ENCODE measurements at places on chromosomes 1 and 21. TPM values are rescaled to one million over a fixed set of nuclear protein-coding genes. Genes with fewer than 3 reads are reported as not detected.

GRCh38 chr1:81695741-81696140, 105.0 kb upstream of the ADGRL2 start:
- DNase-seq: peak; percentile 69

CHIA gene
- polyA plus RNA-seq: not detected

GRCh38 chr1:38296047-38296446, 249.5 kb upstream of the POU3F1 start:
- DNase-seq: no peak

HPDL gene
- 2.1 TPM for polyA plus RNA-seq

DNA sequence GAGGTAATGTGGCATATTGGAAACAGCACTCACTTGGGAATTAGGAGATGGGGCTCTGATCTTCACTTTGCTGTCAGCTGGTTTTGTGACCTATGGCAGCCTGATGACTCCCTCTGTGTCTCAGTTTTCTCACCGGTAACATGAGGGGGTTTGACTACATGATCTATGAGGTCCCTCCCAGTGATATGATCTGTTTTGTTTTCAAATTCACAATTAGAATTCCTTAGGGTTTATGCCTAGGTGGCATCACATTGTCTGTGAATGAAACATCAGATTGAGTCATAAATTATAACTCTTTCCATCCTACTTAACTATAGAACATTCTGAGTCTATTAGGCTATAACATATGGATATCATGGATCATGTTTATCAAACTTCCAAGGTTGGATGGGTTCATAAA, 386.6 kb downstream of the PTBP2 start:
- no peak for DNase-seq

DNA sequence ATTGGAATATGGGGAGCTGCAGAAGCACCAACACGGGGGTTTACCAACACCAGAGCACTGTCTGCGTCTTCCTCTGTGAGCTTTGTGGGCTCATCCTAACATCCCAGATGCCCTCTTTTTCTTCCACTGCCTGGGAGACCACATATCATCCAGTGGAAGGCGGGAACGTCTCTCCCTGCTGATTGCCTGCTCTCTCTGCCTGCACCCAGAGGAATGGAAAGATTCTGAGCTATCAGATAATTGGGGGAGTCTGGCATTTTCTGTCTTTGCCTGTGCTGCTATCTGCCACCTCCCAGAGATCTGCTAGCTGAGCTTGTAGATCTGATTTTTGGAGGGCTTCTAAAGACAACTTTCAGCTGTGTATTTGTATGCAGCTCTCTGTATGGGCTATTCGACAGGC, 166.2 kb upstream of the PLXNA2 start:
- DNase-seq: no peak

KRTAP21-2 gene
- polyA plus RNA-seq: not detected

- DNase-seq: no peak
Observed at GRCh38 chr1:59027177-59027576, 243.3 kb upstream of the JUN start.

GRCh38 chr1:108064255-108064654, 99.3 kb upstream of the VAV3 start:
- DNase-seq: no peak

ZFP69 gene
- polyA plus RNA-seq: 4.3 TPM

GRCh38 chr1:70554341-70554740, 143.3 kb downstream of the CTH start:
- peak; percentile 14 for DNase-seq

GRCh38 chr1:175138579-175138978, 54.0 kb downstream of the KIAA0040 start:
- no peak for DNase-seq

DNA sequence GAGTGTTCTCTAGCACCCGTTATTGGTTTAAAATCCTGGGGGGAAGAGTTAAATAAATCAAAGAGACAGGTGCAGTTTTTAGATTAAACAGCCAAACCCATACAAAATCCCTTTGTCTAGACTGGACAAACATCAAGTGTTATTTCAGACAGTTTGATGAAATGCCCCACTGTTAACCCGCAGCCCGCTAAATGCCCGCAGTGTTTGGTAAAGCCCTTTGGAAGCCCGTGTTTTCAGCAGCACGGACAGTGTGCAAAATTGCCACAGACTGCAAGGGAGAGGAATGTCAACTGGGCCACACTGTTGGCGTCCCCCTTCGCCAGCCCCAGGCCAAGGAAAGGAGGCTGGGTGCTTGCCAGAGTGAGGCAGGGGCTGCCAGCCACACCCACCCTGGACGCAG, 26.6 kb downstream of the AJAP1 start:
- no peak for DNase-seq

TRAF3IP3 gene
- 17.7 TPM for polyA plus RNA-seq

DNA sequence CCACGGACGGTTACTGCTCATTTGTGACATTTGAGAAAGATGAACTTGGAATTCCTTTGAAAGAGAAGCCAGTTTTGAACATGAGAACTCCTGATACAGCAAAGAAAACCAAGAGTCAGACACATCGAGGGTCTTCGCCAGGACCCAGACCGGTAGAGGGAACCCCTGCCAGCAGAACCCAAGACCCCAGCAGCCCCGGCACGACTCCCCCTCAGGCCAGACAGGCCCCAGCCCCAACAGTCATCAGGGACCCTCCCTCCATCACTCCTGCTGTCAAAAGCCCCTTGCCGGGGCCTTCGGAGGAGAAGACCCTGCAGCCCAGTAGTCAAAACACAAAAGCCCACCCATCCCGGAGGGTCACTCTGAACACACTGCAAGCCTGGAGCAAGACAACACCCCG, 27.7 kb downstream of the CHAF1B start:
- no peak for DNase-seq

- DNase-seq: no peak
Observed at GRCh38 chr21:22795644-22796043, 1797.4 kb downstream of the NCAM2 start.

GRCh38 chr1:156848461-156849150, 10.3 kb downstream of the INSRR start:
- no peak for DNase-seq

Measured in muscle of back (tissue), 13 donors.